ENCODE measurements at places on chromosomes 16 and 17.

DNA sequence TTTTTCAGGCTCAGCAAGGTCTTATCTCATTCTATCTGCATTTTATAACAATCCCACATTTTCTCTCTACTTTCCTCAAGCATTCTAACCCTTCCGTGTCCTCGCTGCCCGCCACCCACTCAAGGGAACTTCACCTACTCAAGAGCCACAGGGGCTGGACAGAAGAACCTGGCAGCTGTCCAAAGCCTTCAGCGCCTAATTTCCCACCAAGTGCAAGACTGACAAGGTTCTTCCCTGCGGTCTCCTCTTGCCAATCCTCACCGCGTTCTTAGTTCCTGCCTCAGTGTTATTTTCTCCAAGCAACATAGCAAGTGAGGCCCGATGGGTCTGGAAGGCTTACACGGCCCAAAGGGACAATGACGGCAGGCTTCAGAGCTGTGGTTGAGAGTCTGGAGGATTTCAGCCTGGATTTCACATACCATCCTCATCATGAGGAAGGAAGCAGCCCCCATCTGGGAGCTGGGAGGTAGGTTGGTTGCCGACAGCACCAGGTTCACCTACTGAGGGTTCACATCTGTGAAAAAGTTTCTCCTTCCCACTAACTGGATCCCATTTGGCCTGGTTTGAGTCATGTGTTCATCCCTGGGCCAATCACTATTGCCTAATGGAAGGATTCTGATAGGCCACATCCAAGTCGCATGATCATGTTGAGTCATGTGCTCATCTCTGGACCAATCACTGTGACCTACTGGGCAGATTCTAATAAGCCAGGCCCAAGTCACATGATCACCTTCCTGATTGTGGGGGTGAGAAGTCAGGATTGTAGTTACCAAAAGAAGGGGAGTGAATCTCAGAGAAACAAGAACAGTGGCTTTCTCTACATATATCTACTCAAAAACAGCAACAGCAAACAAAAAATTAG is 108.2 kb downstream of the N4BP1 start:
- no peak for DNase-seq

GRCh38 chr16:79656553-79657115 is 56.1 kb upstream of the MAF start:
- no peak for DNase-seq

GRCh38 chr16:67672739-67673662 is 6.4 kb downstream of the C16orf86 start:
- peak; percentile 8 for DNase-seq

GRCh38 chr16:1982013-1982433 is 754 bp upstream of the NOXO1 start:
- no peak for DNase-seq

GRCh38 chr17:58233543-58233942 is 4.8 kb upstream of the LPO start:
- no peak for DNase-seq

GRCh38 chr16:89392881-89393737 is 97.3 kb downstream of the ANKRD11 start:
- DNase-seq = no peak

GRCh38 chr17:41652461-41652970 is 28.1 kb upstream of the KRT17 start:
- DNase-seq = no peak

GRCh38 chr17:81563861-81564586 is 11.9 kb upstream of the FAAP100 start:
- no peak for DNase-seq

GRCh38 chr16:57537581-57538234 is 1.3 kb upstream of the CCDC102A start:
- DNase-seq = no peak

- no peak for DNase-seq
These were observed 16.7 kb downstream of the KCNJ16 start for GRCh38 chr17:70091696-70092095.

DNA sequence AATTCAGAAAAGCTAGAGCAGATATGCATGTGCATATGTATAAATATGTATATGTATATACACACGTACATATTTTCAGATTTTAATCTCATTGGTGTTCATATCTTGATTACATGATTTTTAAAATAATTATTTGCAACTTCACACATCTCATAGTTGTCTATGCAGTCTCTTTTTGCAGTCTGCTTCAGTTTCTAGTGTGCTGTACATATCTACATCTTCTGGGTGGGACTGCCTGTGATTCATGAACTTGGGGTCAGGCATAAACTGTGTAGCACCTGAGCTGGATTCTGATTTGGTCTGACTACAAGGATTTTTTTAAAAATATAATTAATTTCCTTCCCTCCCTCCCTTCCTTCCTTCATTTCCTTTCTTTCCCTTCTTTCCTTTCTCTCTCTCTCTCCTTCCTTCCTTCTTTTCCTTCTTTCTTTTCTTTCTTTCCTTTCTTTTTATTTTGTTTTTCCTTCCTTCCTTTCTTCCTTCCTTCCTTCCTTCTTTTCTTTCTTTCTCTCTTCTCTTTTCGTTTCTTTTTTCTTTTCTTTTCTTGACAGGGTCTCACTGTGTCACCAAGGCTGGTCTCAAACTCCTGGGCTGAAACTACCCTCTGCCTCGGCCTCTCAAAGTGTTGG is 96.5 kb downstream of the TANGO6 start:
- no peak for DNase-seq

DNA sequence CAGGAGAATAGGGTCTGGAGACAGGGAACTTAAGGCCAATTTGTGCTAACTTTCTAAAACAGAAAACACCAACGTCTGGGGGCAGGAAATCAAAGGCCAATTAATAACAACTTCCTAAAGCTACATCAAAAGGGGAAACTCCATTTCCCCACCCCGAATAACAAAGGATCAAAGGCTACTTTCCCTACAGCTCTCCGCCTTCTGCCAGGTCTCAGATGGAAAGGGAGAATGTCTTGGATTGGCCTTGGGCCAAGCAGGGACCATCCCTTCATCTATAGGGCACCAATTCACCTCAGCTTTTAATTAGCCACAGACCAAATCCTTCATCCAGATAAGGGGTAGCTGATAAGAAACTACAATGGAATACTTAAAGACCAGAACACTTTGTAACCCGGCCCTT is 116.9 kb upstream of the ZKSCAN2 start:
- DNase-seq = no peak

DNA sequence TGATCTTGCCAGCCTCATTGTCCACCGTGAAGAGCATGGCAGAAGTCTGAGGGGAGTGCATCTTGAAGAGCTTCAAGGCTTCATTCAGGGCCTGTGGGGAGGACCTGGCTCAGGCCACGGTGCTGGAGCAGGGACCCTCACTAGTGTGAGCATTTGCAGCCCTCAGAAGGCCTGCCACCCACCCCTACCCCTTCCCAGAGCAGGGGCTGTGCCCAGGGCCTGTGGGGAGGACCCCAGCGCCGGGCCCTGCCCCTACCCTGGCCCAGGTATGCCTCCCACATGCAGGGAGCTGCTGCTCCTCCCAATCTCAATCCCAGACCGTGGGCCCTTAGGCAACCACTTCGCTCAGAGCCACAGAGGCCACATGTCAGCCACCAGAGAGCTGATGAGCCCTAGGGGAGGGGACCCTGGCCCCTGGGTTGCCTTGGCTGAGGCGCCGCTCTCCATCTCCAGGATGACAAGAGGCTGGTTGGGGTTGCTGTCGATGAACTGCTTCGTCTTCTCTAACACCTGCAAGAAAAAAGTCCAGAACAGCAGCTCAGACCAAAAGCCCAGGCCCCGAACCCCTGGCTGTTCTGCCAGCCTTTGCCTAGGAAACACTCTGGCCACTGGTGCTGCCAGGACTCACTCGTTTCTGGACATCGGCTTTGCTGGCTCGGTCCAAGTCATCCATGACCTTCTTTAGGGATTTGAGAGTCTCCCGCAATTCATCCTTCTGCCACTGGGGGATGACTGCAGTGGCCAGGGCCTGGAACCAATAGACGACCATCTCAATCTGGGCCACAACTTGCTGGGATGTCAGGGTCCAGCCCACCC is 1.8 kb upstream of the EXOSC6 start:
- no peak for DNase-seq

- DNase-seq = no peak
These were observed 75.8 kb upstream of the CBX4 start for GRCh38 chr17:79914813-79915740.

DNA sequence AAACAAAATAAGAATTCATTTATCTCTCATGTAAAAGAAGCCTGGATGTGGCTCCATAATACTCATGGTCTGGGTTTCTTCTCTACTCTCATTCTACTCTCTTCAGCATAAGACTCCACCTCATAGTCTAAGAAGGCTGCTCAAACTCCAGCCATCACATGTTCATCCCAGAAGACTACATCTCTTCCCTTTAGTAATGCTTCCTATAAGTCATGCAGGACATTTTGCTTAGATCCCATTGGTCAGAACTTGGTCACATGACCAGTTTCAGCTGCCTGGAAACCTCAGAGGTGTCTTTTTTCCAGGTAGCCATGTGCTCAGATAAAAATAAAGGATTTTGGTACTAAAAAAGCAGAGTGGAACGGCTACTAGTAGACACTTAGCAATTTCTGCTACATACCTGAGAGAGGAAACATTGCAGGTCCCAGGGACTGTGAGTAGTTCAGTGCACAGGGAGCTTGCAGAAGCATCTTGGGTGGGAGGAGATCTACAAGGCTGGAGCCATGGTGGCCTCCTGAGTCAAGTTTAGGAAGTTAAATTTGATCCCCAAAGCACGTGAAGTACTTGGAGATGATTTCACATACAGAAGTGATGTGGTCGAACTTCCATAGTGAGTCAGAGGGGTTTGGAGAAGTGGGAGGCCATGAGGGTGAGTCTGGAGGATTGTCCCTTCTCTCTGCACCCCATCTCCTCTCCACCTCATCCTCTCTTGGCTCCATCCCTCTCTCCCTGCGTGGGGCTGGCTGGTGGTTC is 110.2 kb downstream of the CCDC182 start:
- no peak for DNase-seq

- DNase-seq = no peak
These were observed 3.3 kb downstream of the HASPIN start for GRCh38 chr17:3727041-3727440.

DNA sequence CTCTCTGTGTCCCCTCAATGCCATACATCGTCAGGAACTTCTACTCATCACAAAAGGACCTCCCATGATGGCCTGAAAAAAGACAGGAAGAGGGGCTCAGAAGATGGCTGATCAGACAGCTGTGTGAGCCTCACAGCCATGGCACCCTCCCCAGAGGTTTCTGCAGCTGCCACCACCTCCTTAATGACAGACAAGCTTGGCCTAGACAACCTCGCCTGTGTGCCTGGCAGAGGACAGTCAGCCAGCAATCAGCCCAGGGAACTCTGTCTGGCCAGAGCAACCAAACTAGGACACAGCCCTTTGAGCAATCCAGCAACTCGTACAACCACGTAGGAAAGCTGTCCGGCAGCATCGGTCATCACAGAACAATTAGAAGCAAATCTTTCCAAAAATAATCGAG is 54.2 kb upstream of the MED9 start:
- DNase-seq = no peak

GRCh38 chr17:77306790-77307478 is 166.2 kb downstream of the SEC14L1 start:
- no peak for DNase-seq

GRCh38 chr17:52758481-52758880 is 600.0 kb upstream of the CA10 start:
- no peak for DNase-seq

- no peak for DNase-seq
These were observed 158.6 kb upstream of the CDH8 start for GRCh38 chr16:62194828-62195227.

DNA sequence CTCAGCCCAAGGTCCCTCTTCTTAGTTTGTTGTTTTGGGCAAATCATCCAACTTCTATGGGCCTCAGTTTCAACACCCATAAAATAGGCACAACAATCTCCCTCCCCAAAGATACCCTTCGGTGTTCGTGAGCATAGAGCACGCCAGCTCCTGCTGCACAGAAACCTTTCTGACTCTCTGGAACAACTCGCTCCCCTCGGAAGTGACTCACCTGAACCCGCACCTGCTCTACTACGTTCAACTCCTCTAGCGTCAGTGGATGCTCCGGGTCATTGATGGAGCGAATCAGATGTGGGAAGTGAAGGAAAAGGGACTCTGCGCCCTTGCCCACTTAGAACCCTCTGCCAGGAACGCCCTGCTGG is 445 bp downstream of the CIAO2B start:
- DNase-seq = no peak

DNA sequence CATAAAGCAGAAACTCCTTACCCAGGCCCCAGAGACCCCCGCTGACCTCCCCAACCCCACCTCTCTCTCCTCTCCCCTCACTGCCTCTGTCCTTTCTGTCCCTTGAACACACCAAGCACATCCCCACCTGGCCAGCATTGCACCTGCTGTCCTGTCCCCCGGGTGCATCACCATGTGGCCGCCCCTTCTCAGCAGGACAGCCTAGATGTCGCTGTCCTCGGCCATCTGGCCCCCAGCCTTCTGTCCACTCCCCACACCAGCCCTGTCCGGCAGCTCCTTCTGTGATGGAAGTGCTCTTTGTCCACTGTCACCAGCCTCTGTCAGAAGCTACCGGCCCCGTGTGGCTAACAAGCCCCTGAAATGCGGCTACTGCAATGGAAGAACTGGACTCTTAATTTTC is 12.3 kb upstream of the MPRIP start:
- DNase-seq = no peak

GRCh38 chr16:89779909-89780305 is 36.5 kb downstream of the FANCA start:
- no peak for DNase-seq

- no peak for DNase-seq
These were observed 39.4 kb upstream of the B4GALNT2 start for GRCh38 chr17:49093131-49093530.

DNA sequence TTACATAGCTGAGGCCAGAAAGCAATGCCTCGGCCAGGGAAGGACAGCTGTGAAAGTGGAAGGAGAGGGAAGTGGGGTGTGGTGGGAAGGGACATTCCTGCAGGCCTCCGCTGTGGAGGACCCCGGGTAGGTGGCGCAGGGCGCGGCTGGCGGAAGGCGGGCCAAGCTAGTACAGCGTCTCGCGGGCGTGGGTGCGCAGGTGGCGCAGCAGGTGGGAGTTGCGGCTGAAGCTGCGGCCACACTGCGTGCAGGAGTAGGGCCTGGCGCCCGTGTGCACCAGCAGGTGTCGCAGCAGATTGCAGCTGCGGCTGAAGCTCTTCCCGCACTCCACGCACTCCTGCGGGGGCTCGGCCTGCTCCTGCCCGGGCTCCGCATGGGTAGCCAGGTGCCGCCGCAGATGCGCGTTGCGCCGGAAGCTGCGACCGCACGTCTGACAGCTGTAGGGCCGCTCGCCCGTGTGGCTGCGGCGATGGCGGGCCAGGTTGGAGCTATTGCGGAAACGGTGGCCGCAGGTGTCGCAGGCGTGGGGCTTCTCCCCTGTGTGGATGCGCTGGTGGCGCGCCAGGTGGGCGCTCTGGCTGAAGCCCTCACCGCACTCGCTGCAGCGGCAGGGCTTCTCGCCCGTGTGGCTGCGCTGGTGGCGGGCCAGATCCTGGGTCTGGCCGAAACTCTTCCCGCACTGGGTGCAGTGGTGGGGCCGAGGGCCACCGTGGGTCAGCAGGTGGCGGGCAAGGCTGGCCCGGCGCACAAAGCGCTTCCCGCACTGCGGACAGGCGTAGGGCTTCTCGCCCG is 10.0 kb downstream of the ZSCAN10 start:
- DNase-seq = peak; percentile 25

GRCh38 chr16:22623351-22623781 is 112.7 kb downstream of the NPIPB5 start:
- DNase-seq = no peak

GRCh38 chr16:1543085-1543896 is 9.8 kb downstream of the TMEM204 start:
- DNase-seq = no peak

All from NCI-H1930 (cell line).